Immature natural killer cell (primary cell): ENCODE measurements at places on chromosomes 16 and 17.

DNA sequence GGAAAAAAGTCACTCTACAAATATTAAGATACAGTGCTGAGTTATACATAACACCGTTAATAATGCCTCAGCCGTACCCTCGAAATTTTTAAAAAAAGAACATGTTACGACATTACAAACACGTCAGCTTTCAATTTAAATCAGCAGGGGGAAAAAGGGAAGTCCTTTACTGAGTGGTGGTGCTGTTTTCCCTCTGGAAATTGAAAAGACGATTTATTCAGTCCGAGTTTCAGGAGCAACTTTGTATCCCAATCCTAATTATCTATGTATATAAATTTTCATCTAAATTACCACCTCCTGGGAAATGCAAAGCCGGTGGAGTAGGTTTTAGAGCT, 1.3 kb downstream of the NETO2 start:
- no peak for DNase-seq

DNA sequence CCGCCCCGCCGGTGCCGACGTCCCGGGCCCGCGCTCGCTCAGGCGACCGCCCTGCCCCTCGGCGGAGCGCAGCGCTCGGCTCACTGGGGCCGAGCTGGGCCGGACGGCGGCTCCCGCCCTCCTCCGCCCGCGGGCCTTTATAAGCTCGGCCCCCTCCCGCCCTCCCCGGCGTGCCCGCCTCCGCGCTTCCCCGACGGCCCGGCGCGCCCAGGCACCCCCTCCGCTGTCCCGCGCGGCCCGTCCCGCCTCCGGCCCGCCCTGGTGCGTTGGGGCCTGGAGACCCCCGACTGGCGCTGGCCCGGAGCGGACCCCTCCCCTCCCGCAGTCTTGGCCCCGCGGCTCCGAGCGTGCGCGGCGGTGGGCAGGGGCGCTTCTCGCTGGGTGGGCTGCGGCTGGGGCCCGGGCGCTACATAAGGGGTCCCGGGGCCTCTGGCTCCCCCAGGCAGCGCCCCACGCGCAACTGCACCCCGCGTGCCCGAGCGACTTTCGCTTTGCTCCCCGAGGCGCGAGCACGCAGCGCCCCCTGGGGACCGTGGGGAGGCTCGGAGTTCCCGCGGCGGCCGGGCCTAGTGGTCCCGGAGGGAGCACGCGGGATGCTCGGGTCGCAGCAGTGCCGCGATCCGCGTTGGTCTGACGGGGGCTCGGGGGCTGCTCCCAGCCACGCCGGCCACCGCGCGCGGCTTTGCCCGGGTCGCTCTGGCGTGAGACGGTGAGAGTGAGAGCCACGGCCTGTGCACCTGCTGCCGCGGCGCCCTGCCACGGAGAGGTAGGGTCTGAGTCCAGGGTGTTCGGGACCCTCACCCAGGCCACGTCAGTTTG, at the start of gene PIEZO1:
Gene PIEZO1, minus strand, starts transcription at position 115 of the 819 bp plus-strand sequence. CDS start 256 bp downstream, outside the sequence.
- DNase-seq, result peak; percentile 85

- no peak for DNase-seq
These were observed 818 bp downstream of the TPPP3 start for GRCh38 chr16:67392301-67393059.

DNA sequence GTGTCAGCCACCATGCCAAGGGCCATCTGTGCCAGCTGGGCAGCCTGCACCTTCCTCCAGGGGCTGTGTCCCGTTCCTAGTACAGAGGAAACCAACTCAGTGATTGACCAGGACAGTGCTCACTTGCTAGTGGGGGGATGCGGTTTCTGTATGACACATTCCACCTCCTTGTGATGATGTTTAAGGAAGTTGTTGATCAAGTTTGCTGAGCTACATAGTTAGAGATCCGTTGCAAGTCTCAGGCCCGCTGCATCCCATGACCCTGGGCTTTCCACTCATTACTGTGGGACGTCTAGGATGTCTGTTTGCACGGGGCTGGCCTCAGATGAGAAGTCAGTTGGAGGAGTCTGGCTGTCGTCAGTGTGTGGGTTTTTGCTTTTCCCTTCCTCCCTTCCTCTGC, 33.6 kb downstream of the RNF213 start:
- DNase-seq, result no peak

DNA sequence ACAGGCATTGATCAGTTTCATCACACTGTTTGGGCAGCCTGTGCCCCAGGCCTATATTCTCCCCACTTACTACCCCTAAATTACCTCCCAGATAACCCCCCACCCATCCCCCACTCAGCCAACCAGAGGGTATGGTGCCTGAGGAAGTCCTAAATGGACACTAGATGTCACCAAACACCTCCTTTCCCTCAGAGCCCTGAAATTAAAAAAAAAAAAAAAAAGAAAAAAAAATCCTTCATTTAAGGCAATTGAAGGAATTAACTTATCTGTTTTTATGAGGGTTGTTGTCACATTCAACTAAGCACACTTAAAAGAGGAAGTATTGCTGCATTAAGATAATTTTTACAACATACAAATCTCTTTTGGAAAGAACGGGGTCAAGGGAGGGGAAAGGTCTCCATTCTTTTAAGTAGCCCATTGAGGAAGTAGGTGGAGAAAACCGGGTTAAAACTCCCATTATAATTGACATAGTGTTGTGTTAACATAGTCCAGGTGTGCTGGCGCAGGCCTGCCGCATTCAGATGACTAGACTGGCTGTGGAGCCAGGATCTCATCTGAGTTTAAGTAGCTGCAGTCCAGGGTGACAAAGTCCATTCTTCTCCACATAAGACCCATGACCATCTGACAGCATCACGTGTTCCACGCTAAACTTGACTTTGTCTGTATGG, 46.3 kb downstream of the SNX11 start:
- no peak for DNase-seq

DNA sequence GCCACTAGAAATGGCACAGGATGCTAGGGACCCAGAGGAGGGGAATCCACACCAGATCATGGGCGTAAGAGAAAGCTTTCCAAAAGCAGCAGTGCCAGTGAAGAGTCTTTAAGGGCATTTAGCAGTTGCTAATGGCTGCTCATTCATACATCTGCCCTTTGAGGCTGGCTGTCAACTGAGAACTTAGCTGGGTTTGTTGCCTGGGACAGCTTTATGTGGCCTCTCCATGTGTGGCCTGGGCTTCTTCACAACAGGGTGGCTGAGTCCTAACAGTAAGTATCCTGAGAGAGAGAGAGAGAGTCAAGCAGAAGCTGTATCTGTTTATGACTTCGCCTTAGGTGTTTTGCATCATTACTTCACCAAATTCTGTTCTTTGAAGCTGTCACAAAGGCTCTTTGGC, 286.1 kb upstream of the KCNJ16 start:
- no peak for DNase-seq

GRCh38 chr17:40311575-40311974, 2.6 kb downstream of the RARA start:
- DNase-seq, result no peak

GRCh38 chr17:77735081-77735565, 223.4 kb upstream of the TNRC6C start:
- no peak for DNase-seq

DNA sequence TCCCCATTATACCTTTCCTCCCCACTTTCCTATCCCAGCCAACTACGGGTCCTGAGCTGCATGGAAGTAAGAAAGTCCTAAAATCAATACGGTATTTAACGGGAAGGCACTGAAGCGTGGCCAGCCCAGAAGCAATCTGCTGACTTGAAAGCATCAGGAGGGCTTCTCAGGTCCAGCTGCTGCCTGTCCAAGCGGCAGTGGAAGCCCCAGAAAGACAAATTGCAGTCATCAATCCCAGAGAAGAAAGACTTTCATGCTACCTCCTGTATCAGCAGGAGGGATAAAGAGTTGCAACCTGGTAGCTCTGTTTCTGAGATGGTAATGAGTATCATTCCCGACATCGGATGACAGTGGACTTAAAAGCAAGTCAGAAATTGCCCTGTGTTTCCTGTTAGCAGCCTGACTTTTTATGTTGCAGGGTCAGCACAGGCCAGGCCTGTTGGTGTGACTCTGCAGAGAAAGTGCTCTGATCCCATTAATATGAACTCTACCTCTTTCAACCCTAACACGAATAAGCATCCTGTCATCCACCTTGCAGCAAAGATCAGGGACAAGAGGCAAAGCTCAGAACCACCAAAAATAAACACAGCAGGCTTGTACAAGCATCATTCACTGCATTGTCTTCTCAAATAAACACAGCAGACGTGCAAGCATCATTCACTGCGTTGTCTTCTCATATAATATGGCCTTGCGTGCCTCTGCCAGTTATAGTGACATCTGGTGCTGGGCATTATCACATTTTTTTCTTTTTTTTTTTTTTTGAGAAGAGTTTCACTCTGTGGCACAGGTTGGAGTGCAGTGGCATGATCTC, 358.6 kb upstream of the CDH11 start:
- DNase-seq, result no peak

DNA sequence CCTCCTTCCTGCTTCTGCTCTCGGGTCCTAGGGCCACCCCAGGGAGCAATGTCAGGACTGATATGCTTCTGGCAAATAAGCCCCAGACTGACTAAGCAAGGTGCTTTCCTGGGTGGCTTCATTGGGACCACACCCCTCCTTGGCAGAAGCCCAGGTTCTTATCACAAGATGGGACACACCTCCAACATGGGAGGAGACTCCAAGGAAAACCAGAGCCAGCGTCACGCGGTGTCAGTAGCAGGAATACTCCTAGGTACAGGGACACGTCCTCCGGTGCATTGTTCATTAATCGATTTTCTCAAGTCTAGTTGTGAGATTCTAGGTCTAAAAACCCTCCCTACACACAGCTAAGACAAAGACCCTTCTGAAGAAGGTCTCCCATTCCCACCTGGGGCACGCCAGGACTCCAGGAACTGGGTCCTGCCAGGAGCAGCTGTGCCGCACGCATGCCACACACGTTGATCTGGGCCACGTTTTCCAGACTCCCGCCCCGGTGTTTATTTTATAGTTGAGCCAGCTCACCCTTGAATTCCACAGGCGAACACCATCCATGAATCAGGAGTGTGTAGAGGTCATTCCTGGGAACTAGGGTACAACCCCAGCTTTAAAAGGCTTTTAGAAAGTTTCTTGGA, 30.8 kb downstream of the FA2H start:
- DNase-seq, result no peak

GRCh38 chr16:23114131-23114904, 34.9 kb downstream of the USP31 start:
- DNase-seq, result no peak

- no peak for DNase-seq
These were observed 161.7 kb upstream of the CDH5 start for GRCh38 chr16:66204756-66205155.

DNA sequence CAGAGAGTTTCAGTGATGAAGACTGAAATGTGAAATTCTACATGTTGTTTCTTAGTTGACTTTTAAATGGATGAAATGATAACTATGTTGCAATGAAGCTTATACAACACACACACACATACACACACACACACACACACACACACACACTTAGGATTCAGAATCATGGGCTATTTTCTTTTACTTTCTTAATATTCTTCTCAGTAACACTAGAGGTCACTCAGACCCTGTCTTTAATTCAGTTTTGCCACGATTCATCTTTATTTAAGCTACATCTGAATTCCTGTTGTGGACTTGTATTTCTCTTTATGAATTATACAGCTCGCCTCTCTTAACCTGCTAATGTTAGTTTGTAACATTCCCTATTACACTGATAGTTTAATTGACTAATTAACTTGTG, 109.6 kb upstream of the GOT2 start:
- peak; percentile 4 for DNase-seq

- DNase-seq, result no peak
These were observed 128.0 kb upstream of the C17orf78 start for GRCh38 chr17:37247825-37248224.

- no peak for DNase-seq
These were observed 15.9 kb downstream of the ADPRM start for GRCh38 chr17:10713318-10713717.

DNA sequence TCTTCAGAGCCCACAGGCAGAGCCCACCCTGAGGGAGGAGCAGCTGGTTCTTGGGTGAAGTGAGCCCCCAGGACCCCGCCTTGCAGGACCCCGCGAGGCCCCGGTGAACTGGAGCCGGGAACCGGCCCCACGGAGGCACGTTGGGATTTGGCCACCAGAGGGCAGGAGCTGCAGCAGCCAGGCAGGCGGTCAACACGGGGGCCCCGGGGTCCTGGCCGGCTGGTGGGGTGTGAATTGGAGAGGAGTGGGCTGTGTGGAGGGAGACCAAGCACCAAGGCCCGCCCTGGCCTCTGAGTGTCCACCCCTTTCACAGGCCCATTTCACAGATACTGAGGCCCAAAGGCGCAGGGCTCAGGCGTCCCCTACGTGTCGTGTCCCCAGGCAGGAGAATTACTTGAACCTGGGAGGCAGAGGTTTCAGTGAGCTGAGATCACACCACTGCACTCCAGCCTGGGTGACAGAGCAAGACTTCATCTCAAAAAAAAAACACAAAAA, 2.2 kb downstream of the DPEP1 start:
- DNase-seq, result peak; percentile 23

DNA sequence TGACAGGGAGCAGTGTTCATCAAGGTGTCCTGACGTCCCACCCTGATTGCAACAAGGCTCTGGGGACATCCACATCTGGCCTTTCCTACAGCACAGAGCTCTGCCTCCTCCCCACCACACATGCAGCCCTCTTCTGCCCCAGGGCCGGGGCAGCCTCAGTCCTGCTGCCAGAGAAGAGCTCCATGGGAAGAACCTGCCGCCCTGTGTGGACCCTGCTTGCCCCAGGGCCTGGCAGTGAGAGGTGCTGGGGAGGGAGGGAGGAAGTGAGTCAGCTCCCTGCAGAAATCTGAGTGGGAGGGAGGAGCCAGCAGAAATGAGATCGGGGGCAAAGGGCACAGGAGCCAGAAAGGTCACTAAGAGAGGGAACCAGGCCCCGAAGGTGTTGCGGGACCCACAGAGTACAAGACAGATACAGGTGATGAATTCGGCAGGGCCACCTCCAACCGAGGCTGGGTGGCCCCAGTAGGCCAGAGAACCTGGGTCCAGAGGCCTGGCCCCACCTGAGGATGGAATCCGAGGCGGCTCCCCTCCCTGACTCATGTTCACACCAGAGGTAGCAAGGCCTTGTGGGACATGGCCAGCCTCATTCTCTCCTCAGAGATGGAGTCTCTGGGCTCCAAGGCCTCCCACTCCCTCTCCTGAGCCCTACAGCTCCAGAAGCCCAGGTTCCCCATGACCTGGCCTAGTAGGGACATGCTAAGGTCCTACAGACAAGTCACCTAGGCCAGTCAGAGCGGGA, 24.8 kb downstream of the MYO18A start:
- peak; percentile 32 for DNase-seq

DNA sequence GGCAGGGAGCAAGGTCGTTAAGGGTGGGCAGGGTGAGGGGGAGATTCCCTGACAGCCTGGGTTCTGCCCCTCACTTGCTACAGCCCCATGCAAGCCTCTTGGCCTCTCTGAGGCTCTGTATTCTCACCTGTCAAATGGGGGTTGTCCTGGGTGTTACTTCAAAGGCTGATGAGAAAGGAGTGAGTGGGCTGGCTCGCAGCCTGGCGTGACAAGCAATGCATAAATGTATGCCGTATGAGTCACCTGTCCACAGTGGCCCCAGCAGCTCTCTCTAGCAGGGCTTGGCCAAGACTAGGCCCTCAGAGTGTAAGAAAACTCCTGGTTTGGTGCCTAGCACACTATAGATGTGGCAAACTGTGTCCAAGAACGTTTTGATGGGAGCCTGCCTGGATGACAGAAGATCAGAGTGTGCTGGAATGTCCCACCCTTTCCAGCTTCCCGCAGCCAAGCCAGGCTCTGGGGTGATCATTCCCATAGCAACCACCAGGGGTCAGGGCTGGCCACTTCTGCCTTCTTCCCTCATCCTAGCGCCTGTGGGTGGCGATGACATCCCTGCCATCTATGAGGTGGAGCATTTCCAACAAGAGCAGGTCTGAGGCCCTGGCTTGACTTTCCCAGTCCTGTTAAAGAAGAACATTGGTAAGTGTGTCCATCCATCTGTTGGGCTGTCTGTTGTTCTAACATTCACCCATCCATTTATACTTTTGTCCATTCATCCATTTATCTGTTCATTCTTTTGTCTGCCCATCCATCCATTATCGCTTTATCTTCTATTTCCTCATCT, 37.2 kb upstream of the ADGRG1 start:
- DNase-seq, result peak; percentile 70
